ENCODE measurements at places on chromosomes 7 and 10.

- no peak for DNase-seq
Measured at GRCh38 chr7:23121165-23121564, 15.6 kb downstream of the KLHL7 start.

DNA sequence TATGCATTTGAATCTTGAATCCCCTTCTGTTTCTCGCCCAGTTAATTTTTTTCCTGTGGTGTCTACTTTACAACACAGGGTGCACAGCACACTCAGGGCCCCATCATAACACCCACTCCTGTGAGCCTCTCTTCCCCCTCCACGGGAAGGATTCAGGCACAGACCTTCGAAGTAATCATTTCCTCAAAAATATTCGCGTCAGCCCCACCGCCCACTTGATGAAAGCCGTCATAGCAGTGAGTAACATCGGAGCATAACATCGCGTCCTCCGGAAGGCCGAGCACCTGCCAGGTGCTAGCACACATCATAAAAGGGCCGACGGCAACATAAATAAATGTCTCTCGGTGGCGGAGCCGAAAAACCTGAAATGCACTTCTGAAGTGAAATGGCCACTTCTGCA is 201.7 kb upstream of the ADARB2 start:
- no peak for DNase-seq

- DNase-seq, result no peak
Measured at GRCh38 chr7:50332241-50333165, 28.0 kb downstream of the IKZF1 start.

DNA sequence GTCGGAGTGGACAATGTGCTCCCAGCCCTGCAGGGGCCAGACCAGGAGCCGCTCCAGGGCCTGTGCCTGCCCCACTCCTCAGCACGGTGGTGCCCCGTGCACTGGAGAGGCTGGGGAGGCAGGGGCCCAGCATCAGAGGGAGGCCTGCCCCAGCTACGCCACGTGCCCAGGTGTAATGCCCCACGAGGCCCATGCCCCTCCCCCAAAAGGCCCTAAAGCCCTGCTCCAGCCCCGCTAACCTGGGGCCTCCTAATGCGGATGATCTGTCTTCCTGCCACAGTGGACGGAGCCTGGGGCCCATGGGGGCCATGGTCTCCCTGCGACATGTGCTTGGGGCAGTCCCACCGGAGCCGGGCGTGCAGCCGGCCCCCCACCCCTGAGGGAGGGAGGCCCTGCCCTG is 23.7 kb upstream of the ZNF862 start:
- no peak for DNase-seq

- DNase-seq, result no peak
Measured at GRCh38 chr10:34674176-34674575, 140.9 kb downstream of the PARD3 start.

GRCh38 chr7:21912305-21912704 is 33.4 kb downstream of the CDCA7L start:
- no peak for DNase-seq

- DNase-seq, result no peak
Measured at GRCh38 chr10:72223743-72224101, 7.6 kb upstream of the ASCC1 start.

GRCh38 chr7:97844036-97844435 is 28.2 kb downstream of the ASNS start:
- no peak for DNase-seq

All from esophagus squamous epithelium (tissue), 5 donors.